NCI-H2171 treated with DMSO at 0.1 percent for 48 hours (cell line): ENCODE measurements at places on chromosomes 2 and 18.

GRCh38 chr2:216465579-216466195 lies 33.0 kb upstream of the RPL37A start:
- no peak for DNase-seq

GRCh38 chr18:44135741-44136140 lies 544.9 kb upstream of the SETBP1 start:
- no peak for DNase-seq

- peak; percentile 49 for DNase-seq
Observed at GRCh38 chr2:180706694-180707093, 273.7 kb upstream of the UBE2E3 start.

- no peak for DNase-seq
Observed at GRCh38 chr2:232567721-232568120, 17.2 kb downstream of the EIF4E2 start.

DNA sequence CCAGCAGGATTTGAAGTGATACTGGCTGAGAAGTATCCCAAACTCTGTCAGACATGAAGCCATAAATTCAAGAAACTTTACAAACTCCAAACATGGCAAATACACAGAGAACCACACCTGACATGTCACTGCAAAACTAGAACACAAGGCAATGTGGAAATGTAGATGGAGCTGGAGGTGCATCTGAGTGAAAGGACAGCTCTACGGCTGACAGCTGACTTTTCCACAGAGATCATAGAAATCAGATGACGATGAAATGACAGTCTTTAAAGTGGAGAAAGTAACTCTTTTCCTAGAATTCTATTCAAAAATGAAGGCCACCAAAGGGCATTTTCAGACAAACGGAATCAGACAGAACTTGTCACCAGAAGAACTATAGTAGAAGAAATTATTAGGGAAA lies 97.5 kb downstream of the LDLRAD4 start:
- no peak for DNase-seq

DNA sequence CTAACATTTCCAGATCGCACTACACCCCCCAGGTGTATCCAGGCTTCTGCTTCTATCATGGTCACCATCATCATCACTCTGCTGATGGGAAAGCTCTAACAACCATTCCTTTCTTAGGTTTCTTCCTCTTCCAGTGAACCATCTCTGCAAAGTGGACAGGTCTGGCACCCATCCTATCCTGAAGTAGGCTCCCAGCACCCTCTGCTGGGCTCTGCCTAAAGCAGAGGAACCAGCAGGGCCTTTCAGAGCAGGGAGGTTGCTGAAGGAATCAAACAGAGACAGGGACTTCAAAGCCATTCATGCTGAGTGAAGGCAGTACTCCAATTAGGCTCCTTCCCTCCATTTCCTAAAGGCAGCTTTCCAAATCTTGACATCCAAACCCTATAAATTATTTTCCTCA lies 27.2 kb upstream of the SATB2 start:
- DNase-seq, result no peak

GRCh38 chr2:48589170-48589767 lies 28.4 kb upstream of the GTF2A1L start:
- DNase-seq, result peak; percentile 37

- DNase-seq, result no peak
Observed at GRCh38 chr18:62984656-62985315, 269.4 kb downstream of the PHLPP1 start.

DNA sequence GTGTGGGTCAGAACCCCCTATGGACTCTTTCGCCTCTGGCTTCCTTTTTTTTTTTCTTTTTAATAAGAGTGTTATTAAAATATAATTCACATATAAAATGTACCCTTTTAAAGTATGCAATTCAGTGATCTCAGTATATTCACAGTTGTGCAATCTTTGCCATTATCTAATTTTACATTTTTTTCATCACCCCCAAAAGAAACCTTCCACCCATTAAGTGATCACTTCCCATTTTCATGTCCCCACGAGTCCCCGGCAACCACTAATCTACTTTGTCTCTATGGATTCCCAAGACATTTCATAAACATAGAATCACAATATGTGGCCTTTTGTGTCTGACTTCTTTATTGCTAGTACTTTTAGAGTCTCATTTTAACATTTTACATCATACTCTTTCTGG lies 38.7 kb upstream of the ANXA4 start:
- DNase-seq, result no peak

GRCh38 chr2:118222672-118223421 lies 134.6 kb downstream of the INSIG2 start:
- no peak for DNase-seq

- no peak for DNase-seq
Observed at GRCh38 chr2:231862071-231862470, 64.1 kb downstream of the NPPC start.

DNA sequence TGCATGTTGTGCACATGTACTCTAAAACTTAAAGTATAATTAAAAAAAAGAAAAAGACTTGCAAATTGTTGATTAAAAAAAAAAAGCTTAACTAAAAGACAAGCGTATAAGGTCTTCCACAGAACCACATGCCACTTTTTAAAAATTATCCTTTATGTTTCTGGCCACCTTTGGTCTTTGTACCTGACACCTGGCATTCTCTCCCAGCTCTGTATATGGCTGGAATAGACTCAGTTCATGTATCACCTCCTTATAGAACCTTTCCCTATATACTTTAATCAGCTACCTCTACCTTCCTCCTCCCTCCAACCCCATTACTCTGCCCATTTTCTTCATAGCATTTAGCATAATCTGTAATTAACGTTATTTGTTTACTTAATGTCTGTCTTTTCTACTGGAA lies 32.6 kb downstream of the HYCC2 start:
- no peak for DNase-seq

DNA sequence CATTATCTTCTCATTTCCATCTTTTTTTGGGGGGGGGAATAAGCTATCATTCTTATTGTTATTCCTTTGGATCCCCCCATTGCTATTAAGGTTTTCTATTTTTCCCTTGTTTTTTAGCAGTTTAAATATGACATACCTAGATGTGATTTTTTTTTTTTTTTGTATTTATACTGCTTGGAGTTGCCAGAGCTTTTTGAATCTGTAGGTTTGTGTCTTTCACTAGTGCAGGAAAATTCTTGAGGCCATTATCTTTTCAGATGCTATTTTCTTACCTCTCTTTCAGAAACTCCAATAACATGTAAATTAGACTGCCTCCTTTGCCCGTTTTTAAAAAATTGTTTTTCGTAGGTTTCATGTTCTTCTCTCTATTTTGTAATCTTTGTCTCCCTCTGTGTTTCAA lies 88.6 kb downstream of the WDR7 start:
- DNase-seq, result no peak

DNA sequence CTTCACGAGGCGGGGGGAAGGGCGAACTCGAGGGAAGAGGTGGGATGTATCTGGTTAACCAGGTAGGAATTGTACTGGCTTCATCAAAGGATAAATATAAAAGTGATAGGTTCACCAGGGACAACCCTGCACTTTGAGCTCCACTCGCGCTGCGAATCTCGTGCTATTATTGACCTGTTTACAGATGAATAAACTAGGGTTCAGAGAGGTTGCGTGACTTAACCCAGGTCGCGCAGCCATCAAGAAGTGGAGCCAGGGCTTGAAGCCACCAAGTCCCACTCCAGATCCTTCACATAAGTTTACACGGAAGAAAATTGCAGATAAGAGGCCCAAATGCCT lies 1.4 kb upstream of the CYP1B1 start:
- no peak for DNase-seq

GRCh38 chr2:24472416-24472815 lies 18.6 kb upstream of the NCOA1 start:
- DNase-seq, result no peak

- peak; percentile 30 for DNase-seq
Observed at GRCh38 chr2:119431976-119432850, 559 bp downstream of the TMEM37 start.

DNA sequence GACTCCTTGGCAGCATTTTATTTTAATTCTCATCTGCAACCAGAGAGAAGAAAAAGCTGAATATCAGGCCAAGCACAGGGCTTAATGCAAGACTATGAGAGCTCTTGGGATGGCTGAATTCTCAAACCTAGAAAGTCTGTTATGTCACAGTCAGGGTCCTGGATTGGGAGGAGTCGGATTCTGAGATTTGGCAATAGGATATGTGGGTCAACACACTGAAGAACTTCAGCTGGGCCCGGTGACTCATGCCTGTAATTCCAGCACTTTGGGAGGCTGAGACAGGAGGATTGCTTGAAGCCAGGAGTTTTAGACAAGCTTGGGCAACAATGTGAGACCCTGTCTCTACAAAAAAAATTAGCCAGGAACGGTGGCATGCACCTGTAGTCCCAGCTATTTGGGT lies 102.4 kb downstream of the COL3A1 start:
- no peak for DNase-seq

- no peak for DNase-seq
Observed at GRCh38 chr2:10132996-10133647, 10.6 kb downstream of the RRM2 start.

- DNase-seq, result no peak
Observed at GRCh38 chr18:55448420-55448819, 139.6 kb downstream of the TCF4 start.

DNA sequence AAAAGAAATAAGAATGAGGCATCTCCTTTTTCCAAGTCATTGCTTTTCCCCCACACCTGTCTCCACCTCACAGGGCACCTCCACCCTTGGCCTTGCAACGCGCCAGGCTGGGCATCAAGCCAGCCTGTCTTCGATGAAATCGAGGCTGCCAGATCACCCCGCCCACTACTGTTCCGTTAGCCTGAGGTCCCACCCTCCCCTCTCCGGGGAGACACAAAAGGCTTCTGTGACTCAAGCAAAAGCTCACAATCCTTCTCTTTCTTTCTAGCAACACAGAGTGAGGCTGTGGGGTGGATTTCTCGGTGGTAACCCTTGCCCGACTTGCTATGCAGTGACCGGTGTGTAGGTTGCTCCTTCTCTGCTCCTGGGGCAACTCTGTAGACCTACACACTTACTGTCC lies 9.9 kb downstream of the TNP1 start:
- DNase-seq, result peak; percentile 81

DNA sequence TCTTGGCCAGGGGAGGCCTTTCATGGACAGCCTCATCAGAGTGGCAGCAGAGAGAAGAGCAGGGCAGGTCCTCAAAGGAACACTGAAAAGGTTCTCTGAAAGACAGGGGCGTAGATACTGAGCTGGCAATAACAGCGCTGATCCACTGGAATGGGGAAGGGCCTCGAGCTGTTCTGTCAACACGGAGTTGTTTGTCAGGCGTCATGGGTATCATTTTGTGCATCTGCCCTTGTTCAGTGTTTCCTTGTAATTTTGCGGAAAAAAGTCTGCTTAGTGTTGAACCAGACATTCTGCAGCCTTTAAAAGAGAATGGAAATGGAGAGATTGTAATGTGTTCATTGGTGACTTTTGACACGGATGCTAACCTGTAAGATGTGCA lies 21.5 kb downstream of the AGAP1 start:
- no peak for DNase-seq

GRCh38 chr2:165691615-165692014 lies 102.4 kb downstream of the GALNT3 start:
- DNase-seq, result peak; percentile 9

DNA sequence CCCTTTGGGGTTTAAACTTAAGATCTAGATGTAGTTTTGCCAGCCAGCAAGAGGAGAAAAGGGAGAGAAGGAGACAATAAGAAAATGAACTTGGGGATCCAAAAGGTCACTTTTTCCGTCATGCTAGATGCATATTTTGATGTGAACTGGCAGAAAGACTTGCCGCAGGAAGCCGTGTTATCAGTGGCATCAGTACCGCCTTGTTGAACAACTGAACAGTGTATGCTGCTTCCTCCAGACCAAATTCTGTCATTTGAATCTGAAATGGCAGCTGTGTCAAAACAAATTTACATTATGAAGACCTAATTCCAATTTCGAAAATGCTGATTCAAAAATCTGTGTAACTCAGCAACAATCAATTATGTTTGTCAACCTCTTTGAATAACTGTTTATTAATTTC lies 42.1 kb downstream of the TMEM200C start:
- DNase-seq, result no peak

DNA sequence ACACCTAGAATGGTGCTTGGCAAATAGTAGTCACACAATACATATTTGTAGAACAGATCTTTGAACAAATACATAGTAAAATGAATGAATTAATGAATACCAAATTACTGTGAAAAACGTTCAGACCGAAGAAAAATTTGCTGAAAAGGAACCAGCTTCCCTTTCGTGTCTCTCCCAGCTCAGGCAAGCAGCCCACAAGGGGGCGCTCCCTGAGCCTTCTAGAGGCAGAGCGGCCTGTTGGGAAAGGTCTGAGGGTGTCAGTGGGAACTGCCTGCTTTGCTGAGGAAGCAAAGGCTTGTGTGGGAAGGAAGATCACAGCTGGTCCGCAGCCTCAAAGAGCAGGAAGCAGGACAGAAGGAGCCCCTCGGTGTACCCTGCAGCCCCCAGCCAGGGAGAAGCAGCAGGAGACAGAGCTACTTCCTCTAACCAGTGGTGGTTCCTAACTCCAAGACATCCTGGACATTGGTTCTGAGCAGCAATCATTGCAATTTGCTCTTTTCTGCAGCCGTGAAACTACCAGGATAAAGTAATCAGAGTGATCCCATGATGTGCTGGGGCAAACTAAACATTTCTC lies 231.1 kb downstream of the ANKRD30B start:
- DNase-seq, result peak; percentile 2

- peak; percentile 75 for DNase-seq
Observed at GRCh38 chr2:204260901-204261300, 284.4 kb upstream of the PARD3B start.

- DNase-seq, result peak; percentile 20
Observed at GRCh38 chr2:25279091-25279651, 62.6 kb downstream of the DNMT3A start.

GRCh38 chr2:106160786-106161261 lies 33.3 kb downstream of the UXS1 start:
- peak; percentile 22 for DNase-seq

DNA sequence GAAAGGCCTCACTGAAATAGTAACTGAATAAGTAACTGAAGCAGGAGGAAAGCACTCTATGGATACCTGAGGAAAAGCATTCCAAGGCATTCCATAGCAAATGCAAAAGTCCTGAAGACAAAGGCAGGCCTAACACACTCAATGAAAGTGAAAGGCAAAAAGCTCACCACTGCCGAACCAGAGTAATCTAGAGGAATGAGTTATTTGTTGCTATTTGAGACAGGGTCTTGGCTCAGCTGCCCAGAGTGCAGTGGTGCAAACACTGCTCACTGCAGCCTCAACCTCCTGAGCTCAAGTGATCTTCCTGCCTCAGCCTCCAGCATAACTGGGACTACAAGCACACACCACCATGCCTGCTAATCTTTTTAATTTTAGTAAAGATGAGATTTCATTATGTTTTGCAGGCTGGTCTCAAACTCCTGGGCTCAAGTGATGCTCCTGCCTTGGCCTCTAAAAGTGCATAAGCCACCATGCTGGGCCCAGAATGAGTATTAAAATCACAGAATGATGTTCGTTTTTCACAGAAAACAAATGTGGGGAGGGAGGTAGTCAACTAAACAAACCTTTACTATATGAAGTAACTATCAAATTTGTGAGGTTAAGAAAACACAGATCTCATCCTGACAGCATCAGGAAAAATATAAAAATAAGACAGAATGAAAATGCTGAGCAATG lies 17.9 kb downstream of the PIAS2 start:
- DNase-seq, result no peak

DNA sequence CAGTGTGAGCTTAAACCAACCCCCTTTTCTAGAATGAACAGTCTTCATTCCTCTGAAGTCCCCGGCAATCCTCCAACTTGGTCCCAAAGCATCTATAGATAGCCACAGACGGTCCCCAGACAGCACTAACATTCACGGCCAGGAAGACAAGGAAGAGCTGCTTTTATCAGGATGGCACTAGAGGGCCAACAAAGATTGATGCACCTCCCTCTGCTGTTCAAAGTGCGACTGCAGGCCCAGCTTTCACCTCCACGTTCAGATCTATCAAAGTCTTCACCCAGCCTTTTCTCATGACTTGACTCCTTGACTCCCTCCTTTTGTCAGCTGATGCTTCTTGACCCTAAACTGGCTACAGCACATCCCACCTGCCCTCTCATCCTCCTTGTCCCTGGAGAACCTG lies 54.3 kb downstream of the RNF152 start:
- DNase-seq, result no peak
